ENCODE measurements at places on chromosomes 7 and 10.
A peak's percentile ranks its signal among the peaks of the same experiment; 100 is the strongest.

GRCh38 chr7:117825132-117825531, 48.1 kb downstream of the CTTNBP2 start:
- no peak for DNase-seq

DNA sequence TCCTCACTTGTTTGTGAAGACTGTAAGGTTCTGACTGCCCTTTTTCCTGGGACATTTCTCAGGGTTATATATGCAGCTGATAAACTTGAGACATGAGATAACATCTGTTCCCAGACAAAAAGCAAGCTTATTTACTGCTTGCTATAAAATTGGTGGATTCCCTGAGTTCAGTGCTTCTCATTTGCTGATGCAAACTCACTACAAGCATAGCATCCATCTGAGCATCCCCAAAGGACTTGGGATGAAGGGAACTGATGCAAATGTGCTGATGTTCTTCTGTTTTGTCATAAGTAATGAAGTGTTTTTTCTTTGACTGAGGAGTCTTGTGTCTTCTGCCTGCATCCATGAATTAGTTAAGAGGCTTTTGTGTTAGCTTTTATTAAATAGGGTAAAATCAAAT, 183.2 kb downstream of the ADK start:
- DNase-seq = no peak

DNA sequence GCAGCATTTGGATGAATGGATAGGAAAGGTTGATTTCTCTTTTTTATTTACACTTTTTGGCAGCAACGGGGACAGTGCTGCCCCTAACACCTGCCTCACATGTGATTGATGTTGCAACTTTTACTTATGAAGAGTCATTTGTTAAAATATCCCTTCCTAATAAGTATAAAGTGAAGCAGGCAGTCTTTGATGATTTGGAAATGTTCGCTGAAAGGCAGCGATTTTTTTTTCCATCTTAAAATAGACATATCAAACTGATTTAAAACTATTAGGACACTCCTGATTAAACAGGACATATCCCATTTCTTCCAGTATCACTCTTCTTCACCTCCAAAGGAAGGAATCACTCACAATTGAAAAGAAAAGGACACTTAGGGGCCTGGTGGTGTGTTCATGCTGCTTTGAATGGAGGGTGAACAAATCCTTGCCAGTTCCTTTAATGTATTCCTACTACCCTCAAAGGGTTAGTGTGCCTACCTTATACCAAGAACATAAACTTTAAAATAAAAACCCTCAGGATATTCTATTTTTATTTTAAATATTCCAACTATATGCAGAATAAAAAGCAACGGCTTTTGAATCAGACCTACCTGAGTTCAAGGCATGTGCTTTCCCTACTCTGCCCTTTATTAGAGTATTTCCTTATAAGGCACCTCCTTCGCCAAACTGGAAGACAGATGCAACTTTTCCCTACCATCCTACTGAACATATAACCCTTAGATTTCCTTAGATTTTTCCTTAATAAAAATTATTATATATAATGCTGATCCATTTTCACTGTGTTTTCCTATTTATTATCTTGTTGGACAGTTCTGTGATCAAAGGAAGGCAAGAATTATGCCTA, 1.1 kb downstream of the ADK start:
- DNase-seq = no peak

DNA sequence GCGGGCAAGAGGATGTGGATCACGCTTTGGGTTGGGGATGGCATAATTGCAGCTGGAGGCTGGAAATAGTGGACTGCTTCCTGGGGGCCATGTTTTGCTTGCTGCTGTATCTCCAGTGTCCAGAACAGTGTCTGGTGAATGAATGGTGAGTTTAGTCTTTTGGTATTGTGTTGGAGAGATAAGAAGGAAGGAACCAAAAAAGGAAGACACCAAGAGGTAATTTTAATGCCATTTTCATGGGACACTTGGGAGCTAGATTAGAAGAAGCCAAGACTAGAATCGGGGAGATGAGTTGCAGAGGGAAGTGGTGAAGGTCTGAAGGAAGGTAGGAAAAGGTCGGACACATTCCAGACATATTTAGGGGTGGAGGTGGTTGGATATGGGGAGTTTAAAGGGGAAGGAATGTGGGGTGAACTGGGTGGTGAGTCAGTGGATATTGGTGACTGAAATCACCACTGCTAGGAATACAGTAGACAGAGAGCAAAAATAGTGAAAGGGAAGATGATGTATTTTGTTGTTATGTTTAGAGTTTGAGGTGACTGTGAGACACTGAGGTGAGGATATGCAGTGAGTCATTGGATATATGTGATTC, 76.7 kb downstream of the CCNY start:
- DNase-seq = no peak

DNA sequence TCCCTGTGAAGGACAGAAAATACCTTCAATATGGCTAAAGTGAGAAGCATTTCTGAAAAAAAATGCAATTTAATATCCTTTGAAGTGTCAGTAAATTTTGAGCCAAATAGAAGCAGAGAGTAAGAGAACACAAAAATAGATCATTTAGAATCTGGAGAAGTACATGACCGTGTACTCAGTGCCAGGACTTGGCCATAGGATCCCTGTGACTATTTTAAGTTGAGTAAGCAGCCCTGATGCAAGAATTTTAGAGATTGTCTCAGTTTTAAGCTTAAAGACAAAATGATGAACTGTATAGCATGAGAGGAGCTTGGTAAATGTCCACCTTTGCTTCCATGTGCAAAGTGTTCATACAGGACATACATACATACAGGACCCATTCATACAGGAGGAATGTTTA, 2.5 kb downstream of the PTER start:
- peak; percentile 34 for DNase-seq
